ENCODE measurements at places on chromosomes 1 and 21.

DNA sequence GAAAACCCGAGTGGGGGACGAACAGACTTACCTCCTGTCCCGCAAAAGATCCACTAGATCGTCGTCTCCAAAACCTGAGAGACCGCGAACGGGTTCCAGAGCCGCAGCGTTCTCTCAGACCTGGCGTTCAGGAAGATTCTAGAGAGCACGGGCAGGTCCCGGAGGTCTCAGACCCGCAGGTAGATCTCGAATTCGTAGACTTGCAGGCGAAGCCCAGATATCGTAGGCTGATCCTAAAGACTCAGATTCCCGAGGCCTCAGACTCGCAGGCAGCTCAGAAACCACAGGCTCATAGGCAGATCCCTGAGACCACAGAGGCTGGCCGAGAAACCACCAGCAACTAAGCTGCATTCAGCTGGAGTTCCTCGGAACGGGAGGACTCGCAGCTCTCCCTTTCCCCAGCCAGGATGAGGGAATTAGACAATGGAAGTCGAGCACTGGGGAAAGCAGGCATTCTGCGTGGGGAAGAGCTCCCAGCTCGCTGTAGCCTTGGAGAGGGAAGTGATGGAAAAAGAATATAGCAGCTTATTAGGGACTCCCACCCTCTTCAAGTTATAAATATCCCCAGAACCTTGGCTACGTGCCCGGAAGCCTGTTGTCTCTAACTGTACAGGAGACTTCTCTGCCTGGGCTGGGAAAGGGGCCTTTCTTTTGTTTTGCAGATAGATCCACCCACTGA, at the start of gene ZNF436:
Gene ZNF436 (minus strand): TSS at position 502 of the 679 bp plus-strand sequence. CDS start 1,831 bp downstream, outside the sequence.
- DNase-seq: peak; percentile 6

DNA sequence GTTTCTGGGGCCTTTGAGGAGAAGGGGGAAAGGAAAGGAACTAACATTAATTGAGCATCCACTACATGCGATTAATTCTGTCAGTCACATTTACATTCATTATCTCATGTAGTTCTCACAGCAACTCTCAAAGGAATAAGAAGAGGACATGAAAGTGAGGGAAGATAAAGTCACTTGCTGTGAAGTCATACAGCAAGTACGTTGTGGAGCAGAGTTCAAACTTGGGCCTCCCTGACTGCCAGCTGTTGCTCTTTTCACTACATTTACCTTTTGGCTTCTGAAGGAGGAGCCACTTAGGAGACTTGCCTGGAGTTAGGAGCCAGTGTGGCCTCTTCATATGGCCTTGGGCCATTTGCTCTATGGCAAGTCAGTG, 6.2 kb downstream of the ZNF691 start:
- no peak for DNase-seq

DNA sequence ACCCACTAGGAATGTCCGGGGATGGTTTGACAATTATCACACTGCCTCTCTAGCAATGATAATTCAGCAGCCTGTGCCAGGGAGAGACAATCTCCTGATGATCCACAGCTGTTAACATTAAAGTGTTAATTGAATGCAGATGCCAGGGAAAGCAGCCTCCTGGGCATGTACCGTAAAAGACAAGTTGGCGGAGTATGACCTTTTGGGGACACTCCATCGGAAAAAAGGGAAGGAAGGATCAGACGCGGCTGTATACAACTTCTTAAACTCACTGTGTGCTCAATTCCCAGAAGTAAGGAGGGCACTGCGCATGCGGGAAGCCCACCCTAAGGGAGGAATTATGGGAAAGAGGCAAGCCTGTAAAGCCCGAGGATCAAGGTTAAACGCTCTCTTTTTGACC, 62.6 kb downstream of the MAP3K7CL start:
- no peak for DNase-seq

- DNase-seq: no peak
Observed at GRCh38 chr21:45135868-45136267, 61.5 kb downstream of the ADARB1 start.
